SHP77 treated with DMSO at 0.1 percent for 48 hours (cell line): ENCODE measurements at places on chromosomes 11 and 22.

DNA sequence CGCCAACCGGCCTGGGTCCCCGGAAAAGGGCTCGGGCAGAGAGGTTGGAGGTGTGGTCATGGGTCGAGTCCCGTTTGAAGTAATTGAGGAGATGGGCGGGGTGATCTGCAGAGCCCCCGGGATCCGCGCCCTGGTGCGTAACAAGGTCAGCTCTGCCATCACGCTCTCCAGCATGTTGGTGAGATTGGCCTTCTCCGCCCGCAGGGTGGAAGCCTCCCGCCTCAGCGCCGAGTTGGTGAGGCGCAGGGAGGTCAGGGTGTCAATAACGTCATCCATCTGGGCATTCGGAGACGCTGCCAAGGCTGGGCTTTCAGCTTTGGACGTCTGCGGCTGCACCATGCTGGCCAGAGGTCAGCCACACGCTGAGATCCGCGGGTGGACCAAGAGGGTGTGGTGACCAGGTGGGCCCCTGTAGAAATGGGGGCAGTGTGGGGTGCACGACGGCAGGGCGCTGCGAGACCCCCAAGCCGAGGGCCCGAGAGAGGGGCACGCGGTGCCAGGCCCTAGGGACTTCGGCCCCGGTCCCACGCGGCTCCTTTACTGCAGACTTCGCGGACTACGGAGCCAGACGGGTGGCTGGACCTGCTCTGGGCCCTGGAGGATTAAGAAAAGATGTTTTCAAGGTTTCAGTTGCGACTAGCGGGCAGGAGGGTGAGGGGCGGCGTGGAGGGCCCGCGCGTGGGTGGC lies 672 bp downstream of the RTL6 start:
- DNase-seq, result no peak

GRCh38 chr11:58796333-58796732 lies 48.2 kb downstream of the GLYATL2 start:
- DNase-seq, result no peak

DNA sequence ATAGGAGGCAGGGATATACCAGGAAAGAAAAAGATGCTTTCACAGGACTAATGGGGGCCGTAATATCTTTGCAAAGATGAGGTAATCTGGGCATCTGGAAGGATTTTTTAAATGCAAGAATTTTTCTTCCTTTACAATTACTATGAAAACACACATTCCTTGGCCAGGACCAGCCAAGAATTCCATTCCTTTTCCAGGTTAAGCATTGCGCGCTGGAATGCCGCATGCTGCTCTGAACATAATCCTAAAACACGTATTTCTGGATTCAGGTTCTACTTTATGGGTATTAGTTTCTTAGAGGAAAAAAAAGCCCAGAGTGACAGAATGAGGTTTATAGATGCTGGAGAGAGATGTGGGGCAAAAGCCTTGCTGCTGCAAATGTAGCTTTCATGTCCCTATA lies 99.4 kb upstream of the SORL1-AS1 start:
- DNase-seq, result no peak

GRCh38 chr11:45671246-45672171 lies 6.1 kb upstream of the CHST1 start:
- DNase-seq, result no peak
